Breast epithelium (tissue), 4 donors: ENCODE measurements at places on chromosomes 5 and 9. TPM values are rescaled to one million over a fixed set of nuclear protein-coding genes. Genes with fewer than 3 reads are reported as not detected.

The DMRT3 gene
- total RNA-seq = 1.8 TPM

The GARNL3 gene
- 26.2 TPM for total RNA-seq

The SMIM32 gene
- not detected for total RNA-seq

DNA sequence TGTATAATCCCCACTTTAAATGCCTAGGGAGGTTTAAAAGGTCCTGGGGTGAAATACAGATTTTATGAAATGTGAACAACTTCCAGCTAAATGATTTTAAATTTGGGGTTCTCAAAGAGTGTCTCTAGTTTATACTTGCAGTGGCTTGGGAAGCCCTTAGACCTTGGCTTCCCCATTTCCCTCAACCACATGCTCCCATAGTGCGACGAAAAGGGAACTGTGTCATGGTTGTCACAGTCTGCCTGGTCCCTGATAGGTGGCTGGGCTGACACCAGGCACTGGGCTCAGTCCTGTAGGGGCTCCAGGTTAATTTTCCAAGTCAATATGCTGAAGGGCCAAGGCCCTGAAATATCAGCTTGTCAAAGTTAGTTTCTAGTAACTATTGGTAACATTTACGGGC, 10.4 kb upstream of the CXCL14 start:
- no peak for DNase-seq

DNA sequence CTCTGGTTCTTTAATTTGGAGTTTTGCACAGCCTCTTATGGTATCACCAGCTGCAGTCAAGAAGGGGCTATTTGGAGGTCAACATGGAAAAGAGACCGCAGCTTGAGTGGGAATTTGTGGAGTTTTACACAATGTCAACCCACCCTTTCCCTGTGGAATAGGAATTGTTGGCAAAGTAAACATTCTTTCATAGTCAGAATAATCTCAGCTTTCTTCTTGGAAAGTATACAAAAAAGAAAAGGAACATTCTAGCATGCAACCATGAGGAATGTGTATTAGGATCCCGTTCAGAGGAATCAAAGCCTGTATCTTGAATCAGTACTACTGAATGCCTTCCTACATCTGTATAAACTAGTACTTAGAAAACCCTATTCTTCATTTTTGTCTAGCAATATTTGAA, 107.6 kb downstream of the LURAP1L start:
- no peak for DNase-seq

DNA sequence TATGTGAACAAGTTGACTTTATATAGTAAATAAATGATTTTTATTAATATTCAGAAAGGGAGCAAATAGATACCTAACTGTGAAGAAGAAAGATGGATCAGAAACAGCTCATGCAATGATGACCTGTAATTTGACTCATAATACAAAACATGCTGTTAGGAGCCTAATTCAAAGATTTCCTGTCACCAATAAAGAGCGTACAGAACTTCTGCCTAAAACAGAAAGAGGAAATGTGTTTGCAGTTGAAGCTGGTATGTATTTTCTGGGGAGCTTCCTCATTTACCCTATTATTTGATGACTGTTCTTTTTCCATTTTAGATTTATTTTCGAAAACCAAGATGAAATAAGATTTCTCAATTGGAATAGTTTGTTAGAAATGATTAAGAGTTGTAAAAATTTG, 11.4 kb downstream of the YTHDC2 start:
- no peak for DNase-seq

- DNase-seq = no peak
These were observed 243.8 kb downstream of the CDK5RAP2 start for GRCh38 chr9:120336021-120336752.

DNA sequence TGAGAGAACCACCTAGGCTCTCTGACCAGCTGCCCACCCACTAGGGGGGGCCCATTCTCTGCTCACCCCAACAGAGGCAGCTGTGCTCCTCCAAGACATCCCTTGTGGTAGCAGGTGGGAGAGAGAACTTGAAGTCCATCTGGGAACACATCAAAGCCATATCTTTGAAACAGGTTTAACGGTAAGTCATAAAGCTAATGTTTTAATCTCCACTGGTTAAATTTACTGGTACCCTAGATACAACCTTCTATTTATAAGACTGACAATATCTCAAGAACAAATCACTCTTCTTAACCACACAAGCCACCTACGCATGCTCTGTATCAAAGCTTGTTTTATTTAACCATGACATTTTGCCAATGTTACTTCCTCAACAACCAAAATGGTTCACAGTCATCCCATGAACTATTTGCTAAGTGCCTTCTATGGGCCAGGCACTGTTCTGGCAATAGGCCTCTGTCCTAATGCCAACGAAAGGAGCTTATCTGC, 20.4 kb downstream of the AUH start:
- DNase-seq = no peak

DNA sequence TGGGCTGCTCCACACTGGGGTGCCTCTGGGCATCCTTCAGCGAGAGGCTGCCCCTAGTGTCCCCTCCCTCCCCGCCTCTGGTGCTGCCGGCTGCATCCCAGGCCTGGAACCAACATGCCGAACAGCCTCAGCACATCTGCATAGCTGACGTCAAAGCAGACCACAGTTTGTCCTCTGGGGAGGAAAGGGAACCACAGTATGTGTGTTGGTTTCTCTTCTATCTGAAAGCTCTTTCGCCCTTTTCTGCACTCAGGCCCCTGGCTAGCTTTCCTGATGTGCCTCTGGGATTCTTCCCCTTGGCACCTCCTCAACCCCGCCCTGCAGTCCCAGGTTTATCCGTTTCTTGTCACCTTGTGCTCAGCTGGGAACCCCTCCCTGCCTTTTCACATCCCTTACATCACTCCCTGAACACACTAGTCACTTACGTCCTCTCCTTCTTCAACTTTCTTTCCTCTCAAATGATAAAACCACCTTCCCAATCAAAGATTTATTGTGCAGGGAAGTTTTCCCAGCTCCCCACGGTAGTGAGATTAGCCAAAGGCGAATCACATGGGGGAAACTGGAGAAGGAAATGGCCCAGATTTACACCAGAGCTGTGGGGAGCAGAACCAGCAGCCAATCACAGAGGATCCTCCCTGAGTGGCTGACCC, 35.5 kb upstream of the B4GALT1 start:
- DNase-seq = no peak

DNA sequence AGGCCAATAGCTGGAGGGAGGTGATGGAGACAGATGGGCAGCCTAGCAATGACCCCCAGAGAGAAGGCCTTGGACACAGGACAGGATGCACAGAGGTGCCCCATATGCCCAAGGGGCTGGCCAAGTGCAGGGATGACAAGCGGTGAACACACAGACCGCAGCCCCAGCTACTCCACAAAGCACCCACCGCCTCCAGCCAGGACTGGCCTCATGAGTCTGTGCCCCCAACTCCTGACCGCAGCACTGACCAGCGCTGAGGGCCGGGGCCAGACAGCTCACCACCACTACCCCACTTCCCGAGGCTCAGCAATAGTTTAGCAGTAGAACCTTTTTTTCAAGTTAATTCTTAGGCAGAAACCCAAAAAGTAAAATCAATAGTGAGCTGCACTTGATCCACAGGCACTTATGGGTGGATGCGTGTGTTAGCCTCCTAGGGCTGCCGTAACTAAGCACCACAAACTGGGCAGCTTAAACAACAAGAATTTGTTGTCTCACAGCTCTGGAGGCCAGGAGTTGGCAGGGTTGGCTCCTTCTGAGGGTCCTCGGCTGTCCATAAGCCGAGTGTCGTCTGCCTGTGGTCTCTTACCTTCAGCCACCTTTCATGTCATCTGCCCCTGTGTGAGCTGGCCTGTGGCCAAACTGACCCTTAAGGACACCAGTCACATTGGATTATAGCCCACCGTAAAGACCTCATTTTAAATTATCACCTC, 14.1 kb downstream of the ROR2 start:
- DNase-seq = no peak

- DNase-seq = peak; percentile 41
These were observed 11.4 kb upstream of the NRARP start for GRCh38 chr9:137313326-137313936.

DNA sequence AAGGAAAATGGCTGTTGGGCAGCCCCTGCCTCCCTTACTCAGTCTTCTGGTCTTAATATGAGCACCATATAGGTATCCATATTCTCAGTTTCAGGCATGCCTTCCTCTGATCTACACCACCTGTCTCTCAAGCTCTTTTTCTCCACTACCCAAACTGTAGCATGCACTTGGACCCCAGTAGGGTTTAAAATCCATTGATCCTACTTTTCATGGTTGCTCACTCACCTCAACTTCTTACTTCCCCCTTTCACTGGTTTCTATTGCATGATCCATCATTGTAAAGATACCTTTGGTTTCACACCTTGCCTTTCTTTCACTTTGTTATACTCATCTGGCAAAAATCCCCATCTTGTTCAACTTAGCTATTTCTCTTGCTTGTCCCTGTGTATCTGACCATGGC, 159.4 kb downstream of the KDM4C start:
- DNase-seq = no peak

GRCh38 chr5:133109655-133110483, 58.1 kb downstream of the HSPA4 start:
- DNase-seq = no peak

GRCh38 chr9:5764130-5764868, 68.6 kb downstream of the ERMP1 start:
- no peak for DNase-seq
